ENCODE measurements at places on chromosomes 3 and 15.
A peak's percentile ranks its signal among the peaks of the same experiment; 100 is the strongest.

DNA sequence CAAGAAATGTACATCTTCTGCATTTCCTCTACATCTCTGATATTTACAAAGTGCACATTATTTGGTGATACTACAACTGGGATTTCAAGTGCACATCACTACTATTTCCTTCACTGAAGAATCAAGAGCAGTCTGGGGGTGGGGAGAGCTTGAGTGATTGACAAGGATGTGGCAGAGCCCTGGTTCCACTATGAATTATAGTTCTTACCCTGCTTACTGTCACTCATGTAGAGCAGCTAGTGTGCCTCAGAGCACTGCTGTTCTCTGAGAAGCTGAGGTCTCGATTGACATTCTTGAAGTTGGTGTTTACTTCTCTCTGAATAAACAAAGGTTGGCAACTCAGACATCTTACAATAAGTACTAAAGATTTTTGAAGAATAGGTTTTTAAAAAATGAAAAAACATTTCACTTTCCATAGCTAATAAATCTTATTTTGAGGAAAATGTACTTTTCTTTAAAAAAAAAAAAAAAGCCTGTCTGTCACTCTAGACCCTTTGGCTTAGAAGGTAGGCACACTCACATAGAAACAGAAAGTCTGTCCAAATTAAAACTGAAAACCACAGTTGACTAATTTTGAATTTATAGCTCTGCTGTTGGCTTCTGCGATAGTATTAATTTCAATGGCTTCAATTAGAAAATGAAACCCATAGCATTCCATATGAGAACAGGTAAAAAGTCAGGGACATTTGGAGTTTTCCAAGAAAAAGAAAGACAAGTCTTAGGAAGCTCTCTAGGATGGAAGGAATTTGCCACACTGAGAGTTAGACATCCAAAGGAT lies 5.6 kb downstream of the GREM1 start:
- DNase-seq = no peak

- DNase-seq = no peak
These were observed 28.1 kb upstream of the KLHL6 start for GRCh38 chr3:183583331-183584245.

GRCh38 chr3:115986555-115987207 lies 363.4 kb downstream of the GAP43 start:
- DNase-seq = no peak

DNA sequence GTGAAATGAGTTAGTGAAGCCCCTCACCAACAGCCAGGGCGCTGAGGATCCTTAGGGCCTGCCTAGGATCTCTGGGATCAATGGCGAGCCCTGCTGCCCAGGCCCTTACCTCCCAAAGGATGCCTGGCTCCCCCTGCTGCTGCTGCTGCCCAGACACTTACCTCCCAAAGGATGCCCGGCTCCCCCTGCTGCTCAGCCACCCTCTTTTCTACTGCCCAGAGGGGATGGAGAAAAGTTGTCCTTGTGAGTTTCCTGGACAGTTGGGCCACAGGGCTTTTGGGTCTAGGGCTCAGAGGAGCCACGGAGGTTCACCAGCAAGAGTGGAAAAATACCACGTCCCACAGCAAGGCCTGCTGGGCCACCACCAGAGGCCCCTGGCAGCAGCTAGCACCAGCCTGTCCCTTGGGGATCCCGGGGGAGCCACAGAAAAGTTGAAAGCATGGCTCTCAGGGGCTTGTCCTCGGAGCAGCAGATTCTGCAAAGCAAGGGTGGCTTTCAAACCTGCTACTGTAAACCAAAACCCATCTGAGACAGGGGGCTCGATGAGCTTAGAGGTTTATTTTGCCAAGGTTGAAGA lies 59.4 kb downstream of the SLC6A6 start:
- DNase-seq = peak; percentile 28

DNA sequence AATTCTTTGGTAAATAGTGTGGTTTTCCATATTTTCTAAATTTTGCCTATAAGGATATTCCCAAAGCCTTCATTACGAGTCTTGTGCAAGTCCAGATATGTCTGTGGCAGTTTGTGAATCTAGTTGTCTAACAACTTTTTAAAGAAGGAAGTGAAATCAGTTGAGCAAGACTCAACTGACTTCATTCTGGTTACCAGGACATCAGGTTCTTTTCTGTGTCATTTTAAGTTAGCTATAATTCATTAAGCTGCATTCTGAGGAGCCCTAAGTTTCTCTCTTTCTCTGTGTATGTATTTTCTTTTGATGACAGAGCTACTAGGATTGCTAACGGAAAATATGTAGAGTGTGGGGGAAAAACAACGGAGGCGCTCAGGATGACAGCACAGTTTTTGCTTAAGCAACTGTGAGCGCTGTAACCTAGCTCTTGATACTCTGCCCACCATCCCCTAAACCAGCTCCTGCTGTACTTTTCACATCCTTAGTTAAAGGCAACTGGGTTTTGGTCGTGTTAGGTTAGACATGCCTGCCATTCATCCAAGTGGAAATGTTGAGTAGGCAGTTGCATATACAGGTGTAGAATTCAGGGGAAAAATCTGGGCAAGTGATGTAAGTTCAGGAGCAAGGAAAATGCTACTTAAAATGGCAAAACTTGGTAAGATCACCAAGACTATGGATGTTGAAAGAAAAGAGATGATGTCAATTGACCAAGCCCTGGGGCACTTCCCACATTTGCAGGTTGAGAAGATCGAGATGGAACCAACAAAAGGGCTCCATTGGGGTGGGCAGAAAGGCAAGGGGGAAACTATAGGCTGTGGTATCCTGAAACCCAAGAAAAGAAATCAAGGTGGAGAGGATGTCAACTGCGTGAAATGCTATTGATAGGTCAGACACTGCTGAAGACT lies 9.2 kb downstream of the MFSD1 start:
- DNase-seq = no peak

GRCh38 chr15:78076231-78077052 lies 1.1 kb downstream of the TBC1D2B start:
- peak; percentile 28 for DNase-seq

- DNase-seq = no peak
These were observed 983.2 kb downstream of the PLOD2 start for GRCh38 chr3:145177828-145178227.

- no peak for DNase-seq
These were observed 123.4 kb upstream of the MEF2A start for GRCh38 chr15:99442252-99442897.

DNA sequence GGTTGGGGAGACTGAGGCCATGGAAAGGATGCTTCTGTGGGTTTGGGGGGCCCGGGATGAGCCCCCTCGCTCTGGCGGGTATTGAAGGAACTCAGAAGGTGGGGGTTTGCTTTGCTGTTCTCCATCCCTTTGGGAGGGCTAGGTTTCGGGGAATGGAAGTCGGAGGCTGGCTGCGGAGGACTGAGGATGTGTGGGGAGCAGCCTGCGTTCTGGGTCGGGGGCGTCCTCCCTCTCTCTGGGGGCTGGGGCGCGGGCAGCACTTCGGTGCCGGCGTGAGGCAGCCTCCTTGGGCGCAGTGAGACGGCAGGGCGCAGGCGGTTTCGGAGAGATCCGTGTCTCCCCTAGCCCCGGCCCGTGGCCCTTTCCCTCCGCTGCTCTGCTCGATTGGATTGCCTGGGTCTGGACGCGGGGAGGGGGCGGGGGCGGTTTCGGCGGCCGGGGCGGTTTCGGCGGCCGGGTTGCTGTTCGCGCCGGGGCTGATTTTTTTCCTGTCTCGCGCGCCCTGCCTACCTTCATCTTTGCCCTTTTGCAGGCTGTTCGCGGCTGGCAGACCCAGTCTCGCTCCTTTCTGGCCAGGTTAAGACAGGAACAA lies 1.4 kb downstream of the PTPRG start:
- peak; percentile 42 for DNase-seq

All from NCI-H146 (cell line).